ENCODE measurements at places on chromosomes 6 and 20.

DNA sequence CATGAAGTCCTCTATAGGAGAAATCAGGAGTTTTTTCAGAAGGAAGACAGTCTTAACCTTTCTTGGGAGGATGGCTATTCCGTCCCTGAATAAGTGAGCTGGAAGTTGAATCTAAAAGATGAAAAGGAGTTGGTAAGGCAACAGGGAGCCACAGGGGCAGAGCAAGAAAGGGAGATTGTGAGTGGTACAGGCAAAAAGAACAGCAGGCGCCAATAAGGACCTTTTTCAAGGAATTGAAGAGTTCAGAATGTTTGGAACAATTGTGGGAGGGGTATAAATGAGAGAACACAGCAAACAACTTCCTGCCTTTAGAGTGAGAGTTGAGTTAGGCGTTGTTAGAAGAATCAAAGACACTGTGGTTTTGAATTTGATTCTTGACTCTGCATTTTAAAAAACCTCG lies 1003.7 kb downstream of the EPHA7 start:
- no peak for DNase-seq

GRCh38 chr6:40661726-40662125 lies 74.6 kb upstream of the LRFN2 start:
- no peak for DNase-seq

DNA sequence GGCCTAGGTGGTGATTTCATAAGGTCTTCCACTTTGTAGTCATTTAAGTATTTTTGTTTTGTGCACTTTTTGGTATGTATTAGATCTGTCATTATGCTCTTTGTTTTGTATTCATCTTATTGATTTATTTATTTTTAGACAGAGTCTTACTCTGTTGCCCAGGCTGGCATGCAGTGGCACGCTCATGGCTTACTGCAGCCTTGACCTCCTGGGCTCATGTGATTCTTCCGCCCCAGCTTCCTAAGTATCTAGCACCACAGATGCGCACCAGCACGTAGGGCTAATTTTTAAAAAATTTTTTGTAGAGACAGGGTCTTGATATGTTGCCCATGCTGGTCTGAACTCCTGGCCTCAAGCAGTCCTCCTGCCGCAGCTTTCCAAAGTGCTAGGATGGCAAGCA lies 30.6 kb downstream of the TPX2 start:
- no peak for DNase-seq

GRCh38 chr6:111992851-111993250 lies 61.1 kb upstream of the CCN6 start:
- no peak for DNase-seq

GRCh38 chr6:68237205-68237604 lies 397.9 kb upstream of the ADGRB3 start:
- no peak for DNase-seq

GRCh38 chr6:131858765-131859415 lies 51.1 kb downstream of the ENPP1 start:
- no peak for DNase-seq

DNA sequence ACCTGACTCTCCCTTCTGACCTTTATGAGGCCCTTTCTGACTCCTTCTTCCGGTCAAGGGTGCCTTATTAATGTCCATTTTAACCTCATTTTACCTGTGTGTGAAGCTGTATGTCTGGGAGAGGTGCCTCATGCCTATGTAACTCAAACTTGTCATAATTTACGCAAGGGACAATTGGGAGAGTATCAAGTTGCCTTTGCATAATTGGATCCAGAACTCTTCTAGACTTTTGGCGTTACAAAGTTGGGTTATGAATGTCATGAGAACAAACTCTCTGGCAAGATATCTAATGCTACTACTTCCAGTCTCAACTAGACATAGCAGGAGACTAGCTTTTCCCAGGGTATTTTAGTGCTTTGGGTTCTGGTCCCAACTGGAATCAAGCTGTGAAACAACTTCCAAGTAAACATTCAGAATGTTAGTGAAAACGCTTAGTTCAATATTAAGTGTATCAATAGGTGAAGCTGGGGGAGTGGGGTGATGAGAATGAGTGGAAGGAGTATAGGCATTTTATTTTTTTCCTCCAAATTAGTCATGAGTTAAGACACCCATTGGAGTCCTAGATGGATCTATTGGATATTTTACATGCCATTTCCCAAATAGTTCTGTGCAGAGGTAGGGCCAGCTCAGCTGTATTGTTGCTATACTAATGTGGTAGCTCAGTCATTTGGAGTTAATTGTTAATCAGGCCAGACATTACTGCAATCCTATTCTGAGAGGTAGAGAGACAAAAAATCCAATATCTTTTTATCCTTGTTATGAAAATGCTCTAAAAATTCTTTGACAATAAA lies 159.9 kb downstream of the TFAP2B start:
- no peak for DNase-seq

DNA sequence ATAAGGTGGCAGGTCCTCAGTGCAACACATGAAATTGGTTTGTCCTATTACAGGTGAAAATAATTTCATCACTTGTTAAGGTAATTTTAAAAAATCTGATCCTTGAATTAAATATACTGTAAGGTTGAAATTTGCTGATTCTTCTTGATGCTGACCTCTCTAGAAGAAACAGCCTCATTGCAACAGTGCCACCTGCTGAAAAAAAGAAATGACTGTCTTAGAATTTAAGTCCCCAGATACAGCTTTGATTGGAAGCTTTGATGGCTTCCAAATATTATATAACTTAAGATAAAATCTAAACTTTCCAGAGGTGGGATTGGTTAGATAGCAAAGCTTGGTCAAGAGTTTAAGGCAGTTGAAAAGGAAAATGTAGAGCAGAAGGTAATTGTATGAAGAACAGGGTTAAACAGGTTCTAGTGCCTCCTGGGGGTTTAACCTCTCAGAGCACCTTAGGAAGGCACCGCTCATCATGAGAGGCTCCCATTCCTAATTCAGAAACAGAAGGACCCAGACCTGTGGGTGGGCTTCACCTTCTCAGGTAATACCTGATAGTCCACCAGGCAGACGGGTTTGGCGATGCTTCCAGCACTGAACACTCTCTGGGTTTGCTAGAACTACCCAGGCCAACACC lies 401.0 kb downstream of the PAX1 start:
- no peak for DNase-seq

DNA sequence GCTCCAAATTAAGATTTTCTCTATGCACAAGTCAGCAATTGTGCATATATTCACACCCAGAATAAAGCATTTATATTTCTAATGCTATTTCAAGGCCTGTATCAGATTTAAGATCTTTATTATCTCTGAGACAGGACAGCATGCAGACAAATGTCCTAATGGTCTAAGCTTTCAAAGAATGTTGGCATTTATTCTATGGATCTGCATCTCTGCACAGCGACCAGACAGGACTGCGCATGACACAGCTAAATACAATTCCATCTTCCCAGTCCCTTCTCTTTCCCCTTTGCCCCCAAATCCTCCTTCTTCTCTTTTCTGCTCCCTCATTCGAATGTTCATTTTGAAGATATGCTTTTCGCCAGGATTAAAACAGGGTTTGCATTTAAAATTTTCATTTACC lies 478.5 kb downstream of the PKHD1 start:
- no peak for DNase-seq

- DNase-seq = no peak
These were observed 342.1 kb downstream of the PLCB1 start for GRCh38 chr20:8474027-8474668.

DNA sequence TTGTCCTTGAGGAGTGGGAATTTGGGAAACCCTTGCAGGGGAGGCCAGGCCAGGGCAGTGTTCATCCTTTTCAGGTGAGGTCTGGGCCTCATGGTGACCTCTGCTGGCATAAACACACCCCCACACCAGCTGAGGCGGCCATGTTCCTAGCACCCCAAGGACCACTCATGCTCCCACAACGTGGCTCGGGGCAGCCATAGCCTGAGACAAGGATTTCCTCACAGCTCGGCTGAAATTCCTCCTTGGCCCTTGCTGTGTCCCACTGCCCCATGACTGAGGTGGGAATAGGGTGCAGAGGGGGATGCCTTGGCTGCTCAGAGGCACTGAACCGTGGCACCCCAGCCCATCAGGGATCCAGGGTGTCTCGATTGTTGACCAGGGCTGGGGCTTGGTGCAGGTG lies 27.3 kb upstream of the SPDEF start:
- no peak for DNase-seq

DNA sequence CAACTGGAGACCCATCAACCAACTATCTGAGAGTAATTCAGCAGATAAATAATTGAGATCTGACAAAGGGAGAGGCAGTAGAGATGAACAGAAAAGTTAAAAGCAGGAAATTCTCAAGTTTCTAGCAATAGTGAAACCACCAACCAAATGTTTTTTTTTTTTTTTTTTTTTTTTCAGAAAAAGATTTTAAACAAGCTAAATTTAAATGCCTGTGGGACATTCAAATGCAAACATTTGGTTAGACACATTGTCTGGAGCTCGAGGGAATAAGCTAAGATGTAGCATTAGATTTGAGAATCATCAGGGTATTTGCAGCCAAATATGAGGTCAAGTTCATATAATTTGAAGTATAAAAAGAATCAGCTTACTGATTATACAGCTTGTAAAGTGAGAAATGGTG lies 16.4 kb downstream of the RANBP9 start:
- no peak for DNase-seq

DNA sequence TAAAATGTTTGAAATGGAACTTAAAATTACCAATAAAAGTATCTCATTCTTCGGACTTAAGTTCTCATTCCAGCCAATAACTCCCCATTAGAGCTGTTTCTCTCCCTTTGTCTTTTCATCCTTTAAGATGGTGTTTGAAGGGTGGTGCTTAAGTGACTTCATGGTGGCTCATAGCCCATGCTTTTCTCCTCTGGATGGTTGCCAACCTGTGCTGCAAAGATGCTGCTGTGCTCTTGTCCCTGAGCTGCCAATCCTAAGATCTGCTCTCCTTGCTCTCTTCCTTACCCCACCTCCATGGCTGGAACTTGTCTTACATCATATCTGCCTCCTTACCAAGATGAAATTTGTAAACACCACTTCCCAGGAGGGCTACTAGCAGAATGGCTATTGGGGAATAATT lies 31.6 kb upstream of the PNRC1 start:
- DNase-seq = no peak

DNA sequence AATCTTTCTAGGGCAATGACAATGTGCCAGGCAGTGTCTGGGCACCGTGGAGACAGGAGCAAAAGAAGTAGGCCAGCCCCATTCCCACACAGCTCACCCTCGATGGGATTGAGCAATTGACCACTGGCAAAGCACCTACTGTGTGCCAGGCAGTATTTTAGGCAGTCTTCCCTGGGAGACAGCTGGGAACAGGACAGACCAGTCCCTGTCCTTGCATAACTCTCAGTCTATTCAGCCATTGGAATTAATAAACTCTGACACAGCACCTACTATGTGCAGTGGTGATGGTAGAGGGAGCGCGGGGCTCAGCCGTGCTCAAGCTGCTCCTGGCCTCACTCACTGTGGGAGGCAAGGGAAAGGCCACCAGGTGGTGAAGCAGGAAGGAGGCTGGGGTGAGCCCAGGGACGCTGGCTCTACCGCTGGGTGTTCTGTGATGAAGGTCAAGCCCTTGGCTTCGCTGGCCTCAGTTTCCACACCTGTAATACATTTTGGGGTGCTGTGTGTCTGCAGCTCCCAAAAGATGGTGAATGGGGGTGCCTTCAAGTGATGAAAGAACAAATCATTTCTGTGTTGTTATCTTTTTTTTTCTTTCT lies 122.3 kb upstream of the PMEPA1 start:
- no peak for DNase-seq

DNA sequence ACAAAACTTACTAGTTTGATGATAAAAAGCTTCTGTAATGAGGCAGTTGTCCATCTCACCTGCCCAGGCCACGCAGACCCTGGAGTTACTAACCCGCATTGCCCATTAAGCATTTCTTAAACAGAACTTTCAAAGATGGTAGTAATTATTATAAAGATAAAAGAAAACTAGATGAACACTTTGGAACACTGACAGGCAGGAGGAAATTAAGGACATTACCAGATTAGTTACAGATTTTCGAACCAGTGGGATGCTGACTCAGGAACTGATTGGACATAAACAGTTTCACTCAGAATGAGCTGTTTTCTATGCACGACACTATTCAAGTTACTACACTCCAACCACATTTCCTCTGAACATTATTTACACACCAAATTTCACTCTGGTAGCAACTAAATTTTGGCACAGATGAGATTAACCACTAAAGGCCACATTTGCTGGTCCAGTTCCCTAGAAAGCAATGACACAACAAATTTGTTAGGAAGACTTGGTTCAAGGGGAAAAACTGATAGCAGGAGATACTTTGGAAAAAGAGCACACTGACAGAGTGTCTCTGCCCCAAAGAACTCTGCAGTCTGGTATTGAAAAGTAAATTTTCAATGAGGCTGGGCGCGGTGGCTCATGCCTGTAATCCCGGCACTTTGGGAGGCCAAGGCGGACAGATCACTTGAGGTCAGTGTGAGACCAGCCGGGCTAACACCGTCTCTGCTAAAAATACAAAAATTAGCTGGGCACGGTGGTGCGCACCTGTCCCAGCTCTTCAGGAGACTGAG lies 3.0 kb downstream of the ROMO1 start:
- DNase-seq = no peak
